Neural crest cell (in vitro differentiated cells): ENCODE measurements at places on chromosomes 12 and 14.

DNA sequence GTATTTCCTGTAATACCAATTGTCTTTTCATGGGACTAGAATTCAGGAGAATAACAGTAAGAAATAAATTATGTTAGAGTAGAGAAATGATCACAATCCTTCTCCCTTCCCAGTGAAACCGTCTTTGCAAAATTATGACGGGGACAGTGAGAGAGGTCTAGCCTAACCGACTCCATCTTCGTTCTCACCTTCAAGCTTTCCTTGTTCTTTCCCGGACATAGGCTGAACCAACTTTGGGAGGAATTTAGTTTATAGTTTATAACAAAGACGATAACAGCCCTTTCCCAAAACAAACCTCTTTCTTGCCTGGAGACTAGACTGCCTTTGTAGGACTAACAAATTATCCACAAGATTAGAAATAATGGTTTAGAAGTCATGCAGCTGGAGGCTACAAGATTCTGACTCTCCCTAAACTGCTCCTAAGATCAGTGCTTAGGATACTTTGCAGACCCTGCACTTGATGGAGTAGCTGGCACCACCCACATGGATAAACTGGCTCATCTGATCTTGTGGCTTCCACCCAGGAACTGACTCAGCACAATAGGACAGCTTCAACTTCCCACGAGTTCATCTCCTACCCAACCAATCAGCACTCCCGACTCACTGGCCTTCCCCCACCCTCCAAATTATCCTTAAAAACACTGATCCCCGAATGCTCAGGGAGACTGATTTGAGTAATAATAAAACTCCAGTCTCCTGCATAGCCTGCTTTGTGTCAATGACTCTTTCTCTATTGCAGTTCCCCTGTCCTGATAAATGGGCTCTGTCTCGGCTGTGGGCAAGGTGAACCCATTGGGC, 521.2 kb upstream of the TBX3 start:
- DNase-seq: no peak

GRCh38 chr12:57759360-57759980, 4.6 kb downstream of the MARCHF9 start:
- DNase-seq: no peak

DNA sequence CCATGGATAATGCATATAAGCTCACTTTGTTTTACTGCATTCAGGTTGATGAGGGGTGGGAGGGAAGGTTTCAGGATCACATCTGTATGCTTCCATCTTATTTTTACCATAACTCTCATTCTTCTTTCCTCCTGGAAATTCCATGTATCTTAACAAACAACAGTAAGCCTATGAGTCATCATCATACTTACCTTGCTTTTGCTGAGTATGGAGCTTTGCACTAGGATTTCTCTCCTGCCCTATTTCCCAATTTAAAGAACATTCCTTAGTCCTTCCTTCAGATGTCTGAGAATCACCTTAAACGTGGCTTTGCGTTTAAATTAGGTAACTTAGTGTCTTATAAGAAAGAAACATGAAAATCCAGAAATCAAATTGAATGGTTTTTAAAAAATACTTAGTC, 1.6 kb upstream of the CLEC14A start:
- DNase-seq: no peak

GRCh38 chr12:89729946-89730459, 21.4 kb upstream of the ATP2B1 start:
- no peak for DNase-seq

DNA sequence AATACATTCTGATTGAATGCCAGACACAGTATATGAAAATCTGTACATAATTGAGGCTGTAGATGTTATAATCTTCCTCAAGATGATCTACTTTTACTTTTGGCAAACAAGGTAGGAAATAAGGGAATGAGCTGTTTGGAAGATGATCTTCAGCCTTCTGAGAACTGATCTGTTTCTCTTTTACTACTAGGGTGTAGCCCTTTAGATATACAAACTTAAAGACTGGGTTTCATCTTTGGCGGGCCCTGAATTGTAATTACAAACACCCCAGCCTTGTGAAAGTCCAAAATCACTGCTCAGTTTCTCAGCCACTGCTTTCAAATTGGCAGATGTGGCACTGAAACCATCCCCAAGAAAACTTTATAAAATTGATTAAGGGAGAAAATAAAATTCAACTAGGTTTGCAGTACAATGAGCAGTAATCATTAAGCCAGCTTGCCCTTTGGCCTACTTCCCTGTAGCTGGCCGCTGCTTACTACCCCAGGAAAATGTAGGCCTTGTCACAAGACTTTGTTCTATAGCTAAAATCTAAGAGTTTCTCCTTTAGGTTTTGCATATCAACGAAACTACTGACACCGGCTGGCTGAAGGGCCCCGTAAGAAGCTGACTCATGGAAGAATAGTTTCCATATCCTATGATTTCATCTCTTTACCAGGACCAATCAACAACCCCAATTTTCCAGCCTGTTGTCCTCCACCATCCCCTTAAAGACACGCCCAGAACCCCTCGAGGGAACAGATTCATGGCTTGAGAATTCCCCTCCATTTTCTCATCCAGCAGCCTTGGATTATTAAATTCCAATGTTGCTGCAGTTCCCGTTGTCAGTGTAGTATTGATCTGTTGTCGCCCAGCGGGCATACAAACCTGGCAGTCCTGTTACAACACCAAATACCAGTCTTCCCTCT, 210.8 kb downstream of the PCNX1 start:
- DNase-seq: no peak

DNA sequence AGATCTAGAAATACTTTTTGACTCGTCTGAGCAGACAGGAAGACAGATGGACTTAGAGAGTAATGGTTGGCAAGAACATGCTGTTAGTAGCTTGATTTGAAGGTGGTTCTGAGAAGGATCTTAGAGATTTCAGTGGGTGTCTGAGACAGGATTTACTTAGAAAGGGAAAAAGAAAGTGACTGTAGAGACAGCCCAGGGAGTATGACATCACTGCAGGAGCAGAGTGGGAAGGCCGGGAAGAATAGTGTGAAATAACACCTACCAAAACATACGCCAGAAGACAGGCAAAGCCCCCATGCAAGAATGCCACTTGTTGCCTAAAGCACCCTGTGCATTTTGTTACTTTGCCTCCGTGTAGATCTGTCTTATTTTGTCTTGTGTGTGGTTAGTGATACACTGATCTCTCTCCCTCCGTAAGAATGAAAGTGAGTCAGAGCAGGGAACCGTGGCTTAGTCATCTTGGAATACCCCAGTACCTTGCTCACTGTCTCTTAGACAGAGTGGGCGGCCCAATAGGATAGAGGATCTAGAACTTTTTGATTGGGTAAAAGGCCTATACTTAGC, 161.3 kb upstream of the IFNG-AS1 start:
- DNase-seq: no peak

DNA sequence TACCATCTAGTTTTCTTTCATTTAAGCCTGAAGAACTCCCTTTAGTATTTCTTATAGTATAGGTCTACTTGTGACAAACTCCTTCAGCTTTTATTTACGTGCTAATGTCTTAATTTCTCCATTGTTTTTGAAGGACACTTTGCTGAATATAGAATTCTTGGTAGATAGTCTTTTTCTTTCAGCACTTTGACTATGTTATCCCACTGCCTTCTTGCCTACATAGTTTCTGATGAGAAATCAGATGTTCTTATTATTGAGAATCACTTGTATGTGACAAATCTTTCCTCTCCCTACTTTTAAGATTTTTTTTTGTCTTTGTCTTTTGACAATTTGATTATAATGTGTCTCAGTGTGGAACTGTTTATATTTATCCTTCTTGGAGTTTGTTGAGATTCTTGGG, 5.1 kb upstream of the MIS18BP1 start:
- no peak for DNase-seq

DNA sequence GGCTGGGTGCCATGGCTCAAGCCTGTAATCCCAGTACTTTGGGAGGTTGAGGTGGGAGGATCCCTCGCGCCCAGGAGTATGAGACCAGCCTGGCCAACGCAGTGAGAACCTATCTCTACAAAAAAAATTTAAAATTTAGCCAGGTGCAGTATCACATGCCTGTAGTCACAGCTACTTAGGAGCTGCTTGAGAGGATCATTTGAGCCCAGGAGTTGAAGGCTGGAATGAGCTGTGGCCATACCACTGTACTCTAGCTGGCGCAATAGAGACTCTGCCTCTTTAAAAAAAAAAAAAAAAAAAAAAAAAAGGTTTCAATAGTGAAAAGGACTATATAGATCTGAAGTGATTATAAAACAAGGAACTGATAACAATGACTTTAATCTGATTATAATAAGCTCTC, 13.5 kb downstream of the PSMA3 start:
- no peak for DNase-seq

DNA sequence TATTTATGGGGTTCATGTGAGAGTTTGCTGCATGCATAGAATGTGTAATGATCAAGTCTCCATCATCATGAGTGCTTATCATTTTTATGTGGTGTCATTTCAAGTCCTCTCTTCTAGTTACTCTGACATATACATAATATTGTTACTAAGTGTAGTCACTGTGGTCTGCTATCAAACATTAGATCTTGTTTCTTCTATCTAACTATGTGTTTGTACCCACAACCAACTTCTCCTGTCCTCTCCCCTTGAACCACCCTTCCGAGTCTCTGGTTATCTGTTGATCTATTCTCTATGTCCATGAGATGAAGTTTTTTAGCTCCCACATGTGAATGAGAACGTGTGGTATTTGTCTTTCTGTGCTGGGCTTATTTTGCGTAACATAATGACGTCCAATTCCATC, 107.7 kb downstream of the RAD51B start:
- DNase-seq: no peak

DNA sequence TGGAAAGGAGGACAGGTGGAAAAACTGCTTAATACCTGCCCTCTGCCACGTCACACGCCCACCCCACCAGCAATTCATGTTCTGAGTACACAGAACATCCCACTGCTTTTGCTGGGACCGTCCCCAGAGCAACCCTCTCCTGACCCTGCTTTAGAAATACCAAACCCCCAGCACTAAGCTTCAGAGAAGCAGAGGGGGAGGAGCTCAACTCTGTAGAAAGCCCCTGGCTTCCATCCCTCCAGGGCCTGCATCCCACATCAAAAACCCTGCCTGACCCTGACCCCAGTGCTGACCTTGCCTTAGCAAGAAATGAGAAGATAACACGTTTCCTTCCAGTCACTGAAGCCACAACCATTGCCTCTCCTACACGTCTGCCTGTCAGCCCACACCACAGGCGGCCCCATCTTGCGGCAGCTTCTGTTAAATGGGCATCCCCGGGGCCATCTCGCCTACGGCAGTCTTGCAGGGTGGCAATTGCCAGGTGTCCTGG, 19.7 kb downstream of the VDR start:
- DNase-seq: no peak
